ENCODE measurements at places on chromosomes 13 and 19.
A peak's percentile ranks its signal among the peaks of the same experiment; 100 is the strongest.

GRCh38 chr13:20988909-20989655 is 72.3 kb downstream of the LATS2 start:
- DNase-seq, result no peak

DNA sequence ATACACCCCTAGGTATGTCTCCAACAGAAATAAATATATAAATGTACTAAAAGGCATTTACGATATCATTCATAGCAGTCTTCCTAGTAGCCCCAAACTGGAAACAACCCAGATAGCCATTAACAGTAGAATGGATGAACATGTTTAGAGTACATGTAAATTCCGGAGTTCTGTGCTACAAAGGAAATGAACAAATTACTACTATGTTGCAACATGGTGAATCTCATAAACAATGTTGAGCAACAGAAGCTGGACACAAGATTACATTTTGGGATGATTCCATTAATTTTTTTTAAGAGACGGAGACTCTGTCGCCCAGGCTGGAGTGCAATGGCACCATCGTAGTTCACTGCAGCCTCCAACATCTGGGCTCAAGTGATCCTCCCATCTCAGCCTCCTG is 5.9 kb upstream of the SLC7A10 start:
- no peak for DNase-seq

DNA sequence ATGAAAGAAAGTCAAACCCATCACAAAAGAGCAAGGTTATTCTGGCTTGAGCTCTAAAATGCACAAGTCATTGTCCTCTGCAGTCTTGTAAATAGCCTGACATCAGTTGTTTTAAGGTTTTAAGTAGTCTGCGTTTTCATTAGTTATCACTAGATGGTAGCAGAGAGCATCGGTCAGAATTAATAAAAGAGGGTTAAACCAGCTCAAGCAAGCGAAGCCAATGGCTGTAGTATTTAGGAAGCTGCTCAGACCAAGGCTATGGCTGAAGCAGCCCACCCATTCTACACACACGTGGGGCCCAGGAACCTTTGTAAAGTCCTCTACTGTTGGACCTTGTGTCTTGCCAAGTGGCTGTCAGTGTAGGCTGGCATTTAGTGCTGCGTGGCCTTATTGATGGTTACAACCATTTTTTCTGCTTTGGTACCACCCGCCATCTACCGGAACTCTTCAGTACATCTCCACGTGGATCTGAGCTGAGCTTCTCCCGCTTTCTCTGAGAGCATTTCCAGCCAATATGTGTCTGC is 13.3 kb upstream of the ZNF57 start:
- DNase-seq, result peak; percentile 35

DNA sequence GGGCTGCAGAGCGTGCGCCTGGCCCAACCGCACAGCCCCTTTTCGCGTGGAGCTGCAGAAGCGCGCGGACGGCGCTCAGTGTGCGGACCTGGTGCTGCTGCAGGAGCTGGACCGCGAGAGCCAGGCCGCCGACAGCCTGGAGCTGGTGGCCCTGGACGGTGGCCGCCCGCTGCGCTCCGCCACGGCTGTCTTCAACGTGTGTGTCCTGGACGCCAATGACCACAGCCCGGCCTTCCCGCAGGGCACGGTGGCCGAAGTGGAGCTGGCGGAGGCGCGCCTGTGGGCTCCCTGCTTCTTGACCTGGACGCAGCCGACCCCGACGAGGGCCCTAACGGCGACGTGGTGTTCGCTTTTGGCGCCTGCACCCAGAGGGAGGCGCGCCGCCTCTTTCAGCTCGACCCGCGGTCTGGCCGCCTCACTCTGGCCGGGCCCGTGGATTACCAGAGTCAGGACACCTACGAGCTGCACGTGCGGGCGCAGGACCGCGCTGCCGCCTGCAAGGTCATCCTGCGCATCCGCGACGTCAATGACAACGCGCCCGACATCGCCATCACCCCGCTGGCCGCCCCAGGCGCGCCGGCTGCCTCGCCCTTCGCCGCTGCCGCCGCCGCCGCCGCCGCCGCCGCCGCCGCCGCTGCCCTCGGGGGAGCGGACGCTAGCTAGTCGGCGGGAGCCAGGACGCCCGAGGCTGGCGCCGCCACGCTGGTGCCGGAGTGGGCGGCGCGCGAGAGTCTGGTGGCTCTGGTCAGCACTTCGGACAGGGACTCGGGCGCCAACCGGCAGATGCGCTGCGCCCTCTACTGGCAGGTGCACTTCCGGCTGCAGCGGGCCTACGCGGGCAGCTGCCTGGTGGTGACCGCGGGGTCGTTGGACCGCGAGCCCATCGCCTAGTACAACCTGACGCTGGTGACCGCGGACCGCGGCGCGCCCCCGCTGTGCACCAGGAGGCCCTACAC is 172.2 kb downstream of the OLFM4 start:
- DNase-seq, result peak; percentile 63

- DNase-seq, result no peak
These were observed 15.3 kb downstream of the GNA11 start for GRCh38 chr19:3109491-3109890.

DNA sequence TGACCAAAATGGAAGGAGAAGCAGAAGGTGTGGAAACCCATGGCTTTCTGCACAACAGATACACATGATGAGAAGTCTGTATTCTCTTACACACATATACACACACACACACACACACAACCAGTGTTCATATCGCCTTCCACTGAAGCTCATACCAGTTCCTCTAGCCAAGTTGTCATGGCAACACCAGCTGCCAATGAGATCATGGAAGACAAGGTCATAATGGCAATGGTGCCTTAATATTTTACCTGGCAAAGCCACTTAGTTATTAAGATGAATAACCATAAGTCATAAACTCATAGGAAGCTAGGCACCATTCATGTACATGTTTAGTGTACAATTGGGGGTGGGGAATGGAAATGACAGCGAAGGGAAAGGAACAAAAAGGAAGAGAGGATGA is 2.6 kb upstream of the DHRS12 start:
- no peak for DNase-seq

GRCh38 chr13:39804332-39805210 is 149.1 kb downstream of the COG6 start:
- DNase-seq, result no peak

DNA sequence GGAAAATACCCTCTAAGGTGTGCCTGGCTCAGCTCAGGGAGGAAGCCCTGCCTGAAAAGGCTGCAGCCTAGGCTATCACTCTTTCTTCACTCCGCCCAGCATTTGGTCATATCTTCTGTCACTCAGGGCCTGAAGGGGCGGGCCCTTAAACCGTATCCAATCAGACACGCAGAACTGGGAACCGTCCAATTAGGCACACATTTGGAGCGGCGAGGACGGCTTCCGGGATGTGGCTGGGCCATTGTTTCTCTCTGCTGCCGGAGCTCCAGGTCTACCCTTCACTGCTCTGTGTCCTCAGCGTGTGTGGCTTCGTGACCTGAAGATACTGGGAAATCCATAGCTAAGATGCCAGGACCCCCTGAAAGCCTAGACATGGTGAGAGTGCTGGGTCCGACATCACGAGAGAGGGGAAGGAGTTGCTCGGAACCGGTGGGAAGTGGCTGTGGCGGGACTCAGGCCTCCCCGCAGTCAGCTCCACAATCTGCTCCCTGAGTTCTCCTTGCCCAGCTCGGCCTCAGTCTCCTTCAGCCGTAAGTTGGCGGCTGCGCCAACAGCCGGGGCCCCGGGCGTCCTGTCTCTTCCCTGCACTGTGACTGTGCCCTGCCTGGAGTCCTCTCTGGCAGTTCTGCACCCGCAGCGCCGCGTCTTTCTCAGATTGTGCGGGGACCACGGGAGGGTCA is at the start of gene ZNF493:
ZNF493 (plus strand) TSS at position 241 of the 680 bp plus-strand sequence; CDS start at position 346, 105 bp downstream.
- peak; percentile 91 for DNase-seq

- DNase-seq, result peak; percentile 69
These were observed 28.5 kb upstream of the NPAS1 start for GRCh38 chr19:46990991-46991676.

DNA sequence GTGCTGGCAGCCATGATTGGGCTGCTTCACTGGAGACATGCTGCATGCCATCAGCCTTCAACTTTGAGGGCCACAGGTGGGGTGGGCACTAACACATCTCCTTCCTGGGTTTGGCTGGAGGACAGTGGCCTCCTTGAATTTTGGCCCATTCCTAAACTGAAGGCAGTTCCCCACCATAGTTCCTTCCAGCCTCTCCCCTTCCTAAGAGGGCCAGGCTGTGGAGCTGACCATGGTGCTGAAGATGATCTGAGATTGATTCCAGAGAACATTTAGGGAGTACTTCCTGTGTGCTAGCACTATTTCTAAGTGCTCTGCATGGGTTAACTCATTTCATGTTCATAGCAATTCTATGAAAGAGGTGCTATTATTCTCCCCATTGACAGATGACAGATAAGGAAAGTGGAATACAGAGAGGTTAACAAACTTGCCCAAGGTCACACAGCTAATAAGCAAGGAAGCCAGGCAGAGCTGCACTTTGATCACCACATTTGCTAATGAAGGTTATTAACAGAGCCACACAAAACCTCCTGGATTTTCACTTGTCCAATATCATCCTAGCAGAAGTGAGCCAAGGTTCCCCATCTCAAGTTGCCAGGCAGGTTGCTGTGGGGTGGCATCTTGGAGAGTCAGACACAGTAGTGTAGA is 175.3 kb downstream of the ZIC5 start:
- peak; percentile 14 for DNase-seq

GRCh38 chr13:109783447-109783814 is 3.0 kb downstream of the IRS2 start:
- DNase-seq, result no peak

DNA sequence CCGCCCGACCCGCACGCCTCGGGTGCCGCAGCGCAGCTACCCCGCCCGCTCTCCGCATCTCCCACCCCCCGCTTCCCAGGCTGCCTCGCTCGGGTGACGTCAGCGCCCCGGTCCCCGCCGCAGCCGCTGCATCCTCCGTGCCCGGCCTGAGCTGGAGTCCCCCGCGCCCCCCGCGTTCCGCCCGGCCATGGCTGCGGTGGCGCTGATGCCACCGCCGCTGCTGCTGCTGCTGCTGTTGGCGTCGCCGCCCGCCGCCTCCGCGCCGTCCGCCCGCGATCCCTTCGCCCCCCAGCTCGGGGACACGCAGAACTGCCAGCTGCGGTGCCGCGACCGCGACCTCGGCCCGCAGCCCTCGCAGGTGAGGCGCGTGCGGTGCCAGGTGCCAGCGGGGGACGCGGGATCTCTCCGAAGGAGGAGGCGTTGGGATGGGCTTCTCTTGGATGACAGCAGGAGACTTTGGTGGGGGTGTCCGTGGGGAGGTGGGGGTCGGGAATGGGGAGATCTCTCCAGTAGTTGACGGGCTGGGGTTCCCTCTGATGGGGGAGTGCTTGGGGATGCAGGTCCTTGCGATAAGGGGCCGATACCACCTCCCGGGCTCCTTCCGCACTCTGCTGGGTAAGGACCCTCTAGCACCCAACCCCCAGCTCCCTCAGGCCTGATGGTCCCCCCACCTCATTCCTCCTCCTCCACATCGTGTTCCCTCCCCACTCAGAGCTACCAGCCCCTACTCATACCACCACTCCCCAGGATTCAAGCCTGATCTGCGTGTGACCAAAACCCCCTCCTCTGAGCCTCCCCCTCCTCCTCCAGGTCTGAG is at the start of gene TMEM59L:
TMEM59L (plus strand) TSS at position 99 of the 817 bp plus-strand sequence; CDS start at position 188, 89 bp downstream.
- DNase-seq, result no peak

- no peak for DNase-seq
These were observed 361.6 kb downstream of the COG6 start for GRCh38 chr13:40016953-40017660.

DNA sequence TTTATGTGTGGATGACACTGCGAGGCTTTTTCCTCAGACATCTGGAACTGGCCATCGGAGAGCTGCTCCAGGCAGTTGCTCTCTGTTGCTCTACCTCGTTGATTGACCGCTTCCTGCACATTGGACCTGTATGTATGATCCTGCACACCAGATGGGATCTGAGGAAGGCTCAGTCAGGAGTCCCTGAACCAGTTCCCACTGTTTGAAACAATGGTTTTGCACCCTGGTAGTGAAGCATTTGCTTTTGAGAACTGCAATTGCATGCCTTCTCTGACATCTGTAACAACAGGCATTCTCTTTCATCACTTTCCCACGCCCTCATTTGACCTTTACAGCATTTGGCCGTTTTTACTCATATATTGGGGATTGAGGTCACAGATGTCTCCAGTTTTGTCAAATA is 61.1 kb upstream of the NPAS1 start:
- DNase-seq, result no peak

GRCh38 chr19:46791944-46792343 is 3.5 kb upstream of the SLC1A5 start:
- DNase-seq, result no peak

DNA sequence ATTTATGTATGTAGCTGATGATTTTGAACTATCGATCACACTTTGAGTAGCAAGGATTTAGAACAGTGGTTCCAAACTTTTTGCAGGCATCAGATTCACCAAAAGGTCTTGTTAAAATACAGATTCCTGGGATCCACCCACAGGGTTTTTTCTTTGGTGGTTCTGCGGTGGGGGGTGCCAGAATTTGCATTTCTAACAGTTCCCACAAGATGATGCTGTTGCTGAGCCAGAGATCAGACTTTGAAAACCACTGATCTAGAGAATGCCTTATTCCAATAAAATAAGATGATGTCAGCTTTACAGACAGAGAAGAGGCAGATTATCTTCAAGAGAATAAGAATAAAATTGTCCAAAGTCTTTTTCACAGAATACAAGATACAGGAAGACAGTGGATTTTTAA is 80.9 kb upstream of the SHISA2 start:
- no peak for DNase-seq

DNA sequence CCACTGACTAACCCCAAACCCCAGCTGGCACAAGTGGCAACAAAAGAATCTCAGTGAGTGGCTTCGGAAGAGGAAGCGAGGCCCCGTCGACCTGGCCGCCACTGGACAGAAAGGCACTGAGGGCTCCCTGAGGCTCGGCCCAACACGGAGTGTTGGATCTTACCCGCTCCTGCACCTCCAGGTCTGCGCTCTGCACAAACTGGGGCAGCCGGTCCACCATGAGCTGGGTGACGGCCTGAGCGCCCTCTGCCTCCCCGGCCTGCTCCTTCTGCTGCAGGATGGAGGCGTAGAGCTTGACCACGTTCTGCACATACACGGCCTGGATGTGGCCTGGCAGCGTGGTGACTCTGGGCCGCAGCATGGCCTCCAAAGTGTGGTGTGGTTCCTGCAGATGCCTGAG is 21.7 kb downstream of the IZUMO4 start:
- DNase-seq, result no peak

- no peak for DNase-seq
These were observed 3.0 kb downstream of the DHX34 start for GRCh38 chr19:47352095-47352494.

- no peak for DNase-seq
These were observed 6.9 kb upstream of the ZC3H13 start for GRCh38 chr13:46059405-46059804.

DNA sequence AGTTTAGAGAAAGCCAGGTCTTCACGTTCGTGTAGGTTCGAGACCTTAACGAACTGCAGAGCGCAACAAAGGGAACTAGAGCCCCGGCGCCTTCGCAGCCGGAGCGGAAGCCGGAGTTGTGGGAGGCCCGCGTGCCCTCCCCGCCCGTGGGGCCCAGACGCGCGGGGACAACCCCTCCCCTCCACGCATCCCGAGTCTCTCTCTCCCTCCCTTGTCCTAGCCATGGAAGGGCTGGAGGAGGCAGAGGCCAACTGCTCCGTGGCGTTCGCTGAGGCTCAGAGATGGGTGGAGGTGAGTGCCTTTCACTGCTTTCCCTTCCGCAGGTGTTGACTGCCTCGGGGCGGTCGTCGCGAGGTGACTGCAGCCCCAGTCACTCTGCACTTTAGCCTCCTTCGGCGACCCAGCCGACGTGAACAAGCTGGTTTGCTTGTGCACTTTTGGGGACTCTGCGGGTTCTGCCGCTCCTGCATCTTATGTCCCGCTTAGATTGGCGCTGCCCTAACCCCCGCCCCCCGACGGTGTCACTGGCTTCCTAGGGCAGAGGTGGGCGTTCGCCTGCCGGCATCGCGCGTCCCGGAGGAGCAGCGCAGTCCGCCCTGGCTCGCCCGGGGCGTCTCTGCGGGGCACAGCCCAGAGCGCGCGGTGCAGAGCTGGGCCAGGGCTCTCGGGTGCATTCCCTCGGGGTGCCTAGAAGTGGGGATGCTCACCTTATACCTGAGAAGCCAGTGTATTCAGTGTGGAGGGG is 478 bp downstream of the LMO7 start:
- DNase-seq, result peak; percentile 83
